ENCODE measurements at places on chromosomes 5 and 9. TPM values are rescaled to one million over a fixed set of nuclear protein-coding genes. Genes with fewer than 3 reads are reported as not detected.

The SLC25A2 gene
- 0.71 TPM for total RNA-seq

The HEXB gene
- total RNA-seq, result 355 TPM

The IRX4 gene
- not detected for total RNA-seq

The UBAP1 gene
- 47.0 TPM for total RNA-seq

The SLC36A2 gene
- not detected for total RNA-seq

The ATP10B gene
- not detected for total RNA-seq

GRCh38 chr9:125839317-125839716 lies 92.1 kb downstream of the PBX3 start:
- H3K36me3 ChIP-seq, result no peaks in the 10 kb centered on the region
- DNase-seq, result no peak

DNA sequence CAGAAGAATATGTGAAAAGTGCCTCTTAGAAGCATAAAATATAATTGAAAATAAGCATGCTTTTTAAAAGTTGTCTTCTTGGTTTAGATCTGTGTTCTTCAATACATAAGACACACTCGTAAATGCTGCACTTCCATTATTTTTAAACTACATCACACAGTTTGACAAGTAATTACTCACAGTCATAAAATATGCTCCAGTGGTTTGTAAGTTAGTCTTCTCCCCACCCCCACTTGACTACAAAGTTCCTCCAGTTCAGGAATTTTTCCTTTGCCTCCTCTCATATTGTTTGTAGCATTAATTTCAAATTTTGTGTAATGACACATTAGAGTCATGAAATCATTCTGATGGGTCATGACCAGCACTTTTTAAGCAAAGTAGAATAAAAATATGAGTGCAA lies 60.3 kb upstream of the PTGER4 start:
- H3K27ac ChIP-seq, result no peak overlapping the region
- no peaks in the 10 kb centered on the region for H3K4me1 ChIP-seq

GRCh38 chr5:153626836-153627235 lies 136.4 kb downstream of the GRIA1 start:
- H3K4me3 ChIP-seq, result no peak overlapping the region
- no peaks in the 10 kb centered on the region for H3K36me3 ChIP-seq
- H3K27me3 ChIP-seq, result no peaks in the 10 kb centered on the region
- H3K27ac ChIP-seq, result no peak overlapping the region
- H3K4me1 ChIP-seq, result peaks cover 16% of the 10 kb centered on the region
- no peak for DNase-seq

DNA sequence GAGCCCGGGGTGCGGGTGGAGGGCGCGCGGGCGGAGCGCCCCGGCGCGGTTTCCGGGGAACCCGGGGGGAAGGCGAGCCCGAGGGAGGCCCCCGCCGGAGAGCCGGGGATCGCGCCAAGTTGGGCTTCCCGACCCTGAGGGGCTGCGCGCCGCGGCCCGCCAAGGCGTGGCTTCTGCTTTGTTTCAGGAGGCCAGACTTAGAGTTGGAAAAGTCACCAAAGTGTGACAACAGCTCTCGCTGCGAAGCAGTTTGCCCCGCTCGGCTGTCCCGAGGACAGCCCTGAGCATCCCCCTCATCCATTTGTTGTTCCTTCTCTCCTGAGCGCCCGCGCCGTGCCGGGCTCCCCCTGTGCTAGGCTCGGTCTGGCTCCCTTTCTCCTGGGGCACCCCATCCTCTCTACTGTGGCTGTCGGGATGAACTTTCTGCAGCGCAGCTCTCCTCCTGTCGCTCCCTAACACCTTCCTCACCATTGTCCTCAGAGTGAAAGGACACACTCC lies 410 bp downstream of the GLIPR2 start:
- peak overlapping the region; percentile 89 for H3K4me3 ChIP-seq
- no peaks in the 10 kb centered on the region for H3K36me3 ChIP-seq
- no peak for DNase-seq
- no peaks in the 10 kb centered on the region for H3K27me3 ChIP-seq

- H3K4me1 ChIP-seq, result no peaks in the 10 kb centered on the region
- no peaks in the 10 kb centered on the region for H3K36me3 ChIP-seq
- no peak overlapping the region for H3K27ac ChIP-seq
- no peak overlapping the region for H3K4me3 ChIP-seq
- DNase-seq, result no peak
Observed at GRCh38 chr5:137491121-137491520, 8.0 kb downstream of the SPOCK1 start.

DNA sequence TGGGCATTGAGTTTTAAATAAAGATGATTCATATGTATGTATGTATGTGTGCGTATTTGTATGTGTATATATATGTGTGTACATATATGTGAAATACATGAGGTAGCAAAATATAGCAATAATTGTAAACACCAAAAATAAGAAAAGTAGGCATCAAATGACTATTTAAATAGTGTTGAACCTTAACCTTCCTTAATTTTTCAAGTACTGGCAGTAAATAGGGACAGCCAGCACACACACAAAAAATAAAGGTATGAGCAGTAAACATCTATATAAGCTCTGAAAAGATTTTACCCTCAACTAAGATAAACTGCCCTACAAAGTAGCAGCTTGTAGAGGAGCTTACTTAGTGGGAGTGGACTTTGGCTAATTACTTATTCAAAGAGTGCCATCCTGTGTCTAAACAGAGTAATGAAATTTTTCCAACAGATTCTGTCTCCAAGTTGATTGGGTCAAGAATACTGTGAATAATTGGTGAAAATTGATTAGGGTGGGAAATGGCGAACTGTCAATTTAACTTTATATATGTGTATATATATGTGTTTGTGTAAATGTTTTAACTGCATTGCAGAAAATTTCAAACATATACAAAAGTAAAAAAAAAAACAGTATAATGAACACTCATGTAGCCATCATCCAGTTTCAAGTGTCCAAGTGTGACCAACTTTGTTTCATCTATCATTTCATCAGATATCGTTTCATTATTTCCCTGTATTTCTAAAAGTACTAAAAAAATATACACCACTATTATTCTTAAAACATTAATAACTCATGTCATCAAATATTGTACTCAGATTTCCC lies 2.0 kb upstream of the ADAMTS6 start:
- no peaks in the 10 kb centered on the region for H3K27me3 ChIP-seq
- H3K4me1 ChIP-seq, result peaks cover 18% of the 10 kb centered on the region
- peak overlapping the region; percentile 60 for H3K4me3 ChIP-seq
- no peaks in the 10 kb centered on the region for H3K36me3 ChIP-seq
- DNase-seq, result no peak
- peak overlapping the region; percentile 76 for H3K27ac ChIP-seq

- DNase-seq, result no peak
- H3K4me1 ChIP-seq, result no peaks in the 10 kb centered on the region
- no peaks in the 10 kb centered on the region for H3K36me3 ChIP-seq
Observed at GRCh38 chr9:105881021-105881420, 186.7 kb downstream of the TMEM38B start.

- no peak overlapping the region for H3K4me3 ChIP-seq
- no peaks in the 10 kb centered on the region for H3K27me3 ChIP-seq
- no peak overlapping the region for H3K27ac ChIP-seq
- no peak for DNase-seq
- H3K4me1 ChIP-seq, result peaks cover 23% of the 10 kb centered on the region
- peaks cover 61% of the 10 kb centered on the region for H3K36me3 ChIP-seq
Observed at GRCh38 chr5:154791535-154791934, 36.4 kb downstream of the LARP1 start.

- no peak overlapping the region for H3K4me3 ChIP-seq
- no peak overlapping the region for H3K27ac ChIP-seq
- DNase-seq, result no peak
- H3K36me3 ChIP-seq, result no peaks in the 10 kb centered on the region
- no peaks in the 10 kb centered on the region for H3K27me3 ChIP-seq
- H3K4me1 ChIP-seq, result no peaks in the 10 kb centered on the region
Observed at GRCh38 chr5:6056280-6056679, 322.1 kb downstream of the MED10 start.

DNA sequence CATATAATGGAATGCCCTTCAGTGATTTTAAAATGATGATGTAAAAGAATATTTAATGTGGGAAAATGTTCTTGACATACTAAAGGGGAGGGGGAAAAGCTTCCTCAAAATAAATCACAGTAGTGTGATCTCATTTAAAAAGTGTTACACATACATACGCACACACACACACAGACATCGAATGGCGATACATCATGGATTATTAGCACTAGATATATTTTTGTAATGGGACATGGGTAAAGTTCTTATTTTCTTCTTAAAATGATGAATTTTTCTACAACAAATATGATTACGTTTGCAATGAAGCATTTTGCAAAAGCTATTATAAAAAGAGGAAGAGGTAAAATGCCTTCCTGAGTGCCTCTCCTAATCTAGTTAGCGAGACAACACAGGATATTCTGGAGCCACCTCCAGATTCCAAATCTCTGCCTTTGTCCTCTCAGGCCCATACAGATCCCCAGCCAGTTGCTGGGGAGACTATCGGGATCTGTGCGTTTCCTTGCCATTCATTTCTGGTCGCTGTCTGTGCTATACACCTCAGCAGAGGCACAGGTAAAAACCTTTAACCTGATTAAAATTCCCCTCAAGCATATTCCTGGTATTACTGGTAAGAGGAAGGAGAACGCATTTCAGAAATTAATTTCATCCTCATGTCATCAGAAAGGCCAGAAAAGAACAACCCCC lies 69.6 kb downstream of the SLC28A3 start:
- DNase-seq, result no peak
- no peaks in the 10 kb centered on the region for H3K4me1 ChIP-seq
- no peaks in the 10 kb centered on the region for H3K36me3 ChIP-seq
- peak overlapping the region; percentile 9 for H3K4me3 ChIP-seq
- H3K27me3 ChIP-seq, result peaks cover 7% of the 10 kb centered on the region
